HT1080 (cell line): ENCODE measurements at places on chromosomes 11 and 22. TPM values are rescaled to one million over a fixed set of nuclear protein-coding genes. Genes with fewer than 3 reads are reported as not detected.
A peak's percentile ranks its signal among the peaks of the same experiment; 100 is the strongest.

DNAJB7 gene
- not detected in 2 replicates for total RNA-seq

OR5B21 gene
- not detected in 2 replicates for total RNA-seq

MS4A7 gene
- total RNA-seq = not detected in 2 replicates

DGAT2 gene
- total RNA-seq = 4.9 and 5.9 TPM in 2 replicates

CCDC87 gene
- 0.03 TPM in 1 of 2 replicates, not detected in the other for total RNA-seq

ART1 gene
- total RNA-seq = not detected in 2 replicates

KIF18A gene
- 21.1 and 23.1 TPM in 2 replicates for total RNA-seq

C22orf31 gene
- not detected in 2 replicates for total RNA-seq

MS4A12 gene
- total RNA-seq = not detected in 2 replicates

VPREB3 gene
- total RNA-seq = not detected in 2 replicates

PIH1D2 gene
- 1.3 TPM in 2 replicates for total RNA-seq

WT1 gene
- total RNA-seq = 4.4 and 9.6 TPM in 2 replicates

DPAGT1 gene
- total RNA-seq = 35.0 and 46.0 TPM in 2 replicates

ZNF408 gene
- total RNA-seq = 11.5 and 11.8 TPM in 2 replicates

OTOG gene
- not detected in 2 replicates for total RNA-seq

DNA sequence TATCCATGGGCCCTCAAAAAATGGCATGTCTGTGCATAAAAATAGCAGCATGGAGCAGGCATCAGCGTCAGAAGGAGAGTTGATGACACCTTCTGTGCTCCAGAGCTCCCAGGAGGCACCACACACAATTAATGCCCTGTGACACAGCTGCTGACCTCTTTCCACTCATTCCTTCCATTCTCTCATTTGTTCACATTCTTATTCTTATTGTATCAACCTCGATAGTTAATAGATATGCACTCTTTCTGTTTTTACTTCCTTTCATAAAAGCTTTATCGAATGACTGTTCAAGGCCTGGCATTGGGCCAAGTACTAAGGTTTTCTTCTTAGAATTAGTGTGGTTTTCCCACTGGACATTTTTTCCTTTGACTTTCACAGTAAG, 266.0 kb upstream of the MTNR1B start:
- DNase-seq = peak; percentile 63

DNA sequence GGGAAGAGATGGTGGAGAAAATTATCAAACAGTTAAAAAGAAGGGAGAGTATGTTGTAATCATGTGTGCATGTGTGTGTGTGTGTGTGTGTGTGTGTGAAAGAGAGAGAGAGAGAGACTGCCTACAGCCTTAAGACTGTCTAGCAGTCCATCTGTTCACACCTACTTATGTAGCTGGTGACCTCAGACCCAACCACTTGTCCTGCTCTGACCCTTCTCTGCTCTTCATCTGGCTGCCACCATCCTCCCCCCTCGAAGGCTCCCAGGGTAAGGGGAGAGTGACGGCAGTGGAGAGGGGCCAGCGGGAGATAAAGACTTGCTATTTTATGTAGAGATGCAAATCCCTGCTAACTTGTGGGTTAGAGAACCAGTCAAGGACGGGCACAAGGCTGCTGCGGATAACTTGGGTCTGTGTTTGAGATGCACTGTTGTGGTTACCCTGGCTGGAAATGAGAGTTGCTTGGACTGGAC, 24.9 kb upstream of the GRAMD1B start:
- DNase-seq = no peak

DNA sequence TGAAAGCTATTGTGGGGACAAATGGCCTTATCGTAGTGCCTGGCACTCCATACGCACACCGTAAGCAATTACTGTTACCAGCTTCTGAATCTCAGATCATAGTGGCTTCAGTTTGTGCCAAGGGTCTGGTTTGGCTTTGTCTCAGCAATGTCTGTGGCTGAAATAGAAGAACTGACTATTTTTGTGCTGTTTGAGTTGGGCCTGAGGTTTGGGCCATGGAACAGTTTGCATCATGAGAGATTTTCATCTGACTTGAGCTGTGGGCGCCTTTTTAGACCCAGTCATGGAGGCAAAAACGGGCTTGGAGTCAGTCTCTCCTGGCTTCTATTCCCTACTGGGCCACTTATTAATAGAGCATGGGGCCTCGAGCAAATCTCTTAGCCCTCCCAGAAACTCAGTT, 121.1 kb upstream of the CRYBB3 start:
- DNase-seq = no peak

GRCh38 chr22:22424210-22424800, 84.2 kb downstream of the ZNF280B start:
- DNase-seq = no peak

DNA sequence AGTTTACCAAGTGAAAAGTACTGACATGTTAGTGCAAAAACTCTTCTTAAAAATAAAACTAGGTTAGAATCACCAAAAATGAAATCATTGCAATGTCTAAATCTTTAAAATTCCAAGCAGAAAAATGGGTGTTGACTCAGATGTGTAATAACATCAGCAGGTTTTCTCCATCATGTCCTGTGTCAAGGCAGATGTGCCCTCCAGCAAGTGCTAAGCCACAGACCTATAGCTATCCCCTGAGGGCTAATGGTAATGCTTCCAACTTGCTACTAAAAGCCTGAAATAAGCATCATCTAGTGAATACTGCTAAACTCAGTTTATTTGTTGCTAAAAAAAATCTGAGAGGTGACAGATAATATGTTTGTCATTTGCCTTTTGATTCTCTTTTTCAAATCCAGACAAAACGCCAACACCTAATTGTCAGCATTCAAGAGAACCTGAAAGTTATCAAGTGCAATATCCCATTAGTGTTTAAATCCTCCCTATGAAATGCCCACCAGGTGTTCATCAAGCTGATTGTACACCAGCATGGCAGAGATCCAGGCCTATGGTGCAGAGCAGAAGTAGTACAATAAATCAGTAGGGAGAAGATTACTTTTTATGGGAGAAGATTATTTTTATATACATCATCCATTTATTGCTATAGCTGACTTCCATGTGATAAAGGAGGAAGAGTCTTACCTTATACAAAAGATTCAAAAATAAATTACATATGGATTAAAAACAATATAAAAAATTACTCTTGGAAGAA, 55.1 kb upstream of the SYT9 start:
- no peak for DNase-seq

DNA sequence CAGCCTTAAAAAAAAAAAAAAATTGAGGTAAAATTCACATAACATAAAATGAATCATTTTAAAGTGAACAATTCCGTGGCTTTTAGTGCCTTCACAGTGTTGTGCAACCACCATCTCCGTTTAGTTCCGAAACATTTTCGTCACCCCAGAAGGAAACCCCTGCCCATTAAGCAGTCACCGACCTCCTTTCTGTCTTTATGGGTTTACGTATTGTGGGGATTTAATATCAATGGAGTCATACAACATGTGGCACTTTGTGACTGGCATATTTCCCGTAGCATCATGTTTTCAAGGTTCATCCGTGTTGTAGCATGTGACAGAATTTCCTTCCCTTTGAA, 65.5 kb downstream of the BCR start:
- no peak for DNase-seq

GRCh38 chr11:36602135-36602534, 4.1 kb upstream of the RAG2 start:
- no peak for DNase-seq

DNA sequence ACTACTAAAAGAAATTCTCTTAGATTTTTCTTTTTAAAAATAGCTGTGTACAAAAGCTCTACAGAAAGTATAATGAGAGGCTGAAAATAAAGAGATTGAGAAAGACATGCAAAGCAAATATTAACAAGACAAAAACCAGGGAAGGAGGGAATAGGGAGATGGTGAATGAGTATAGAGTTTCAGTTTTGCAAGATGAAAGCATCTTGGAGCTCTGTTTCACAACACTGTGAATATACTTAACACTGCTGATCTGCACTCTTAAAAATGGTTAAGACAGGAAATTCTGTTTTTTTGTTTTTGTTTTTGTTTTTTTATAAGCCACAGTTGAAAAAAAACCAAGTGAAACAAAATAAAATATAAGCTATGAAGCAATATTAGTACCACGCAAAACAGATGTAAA, 5.5 kb downstream of the TMEM218 start:
- DNase-seq = no peak

GRCh38 chr11:17508306-17508705, 31.7 kb upstream of the ABCC8 start:
- no peak for DNase-seq

DNA sequence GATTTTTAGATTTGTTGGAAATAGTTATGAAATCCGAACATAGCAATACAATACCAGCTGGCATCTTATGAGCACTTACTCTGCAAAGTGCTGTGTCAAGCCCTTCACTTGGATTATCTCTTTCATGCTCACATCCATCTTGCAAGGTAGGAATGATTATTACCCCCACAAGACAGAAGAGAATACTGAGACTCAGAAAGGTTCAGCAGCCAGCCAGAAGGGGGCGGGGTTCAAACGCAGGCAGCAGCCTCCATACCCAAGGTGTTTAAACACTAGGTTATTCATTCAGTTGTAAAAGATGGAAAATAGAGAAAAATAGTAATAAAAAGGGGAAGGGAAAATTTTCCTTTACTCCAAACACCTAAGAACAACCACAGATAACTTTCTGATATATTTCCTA, 158.5 kb downstream of the CCDC34 start:
- no peak for DNase-seq

GRCh38 chr11:5608808-5609207, 12.4 kb downstream of the TRIM6 start:
- no peak for DNase-seq

GRCh38 chr11:118628432-118628831, 21.0 kb downstream of the PHLDB1 start:
- no peak for DNase-seq

DNA sequence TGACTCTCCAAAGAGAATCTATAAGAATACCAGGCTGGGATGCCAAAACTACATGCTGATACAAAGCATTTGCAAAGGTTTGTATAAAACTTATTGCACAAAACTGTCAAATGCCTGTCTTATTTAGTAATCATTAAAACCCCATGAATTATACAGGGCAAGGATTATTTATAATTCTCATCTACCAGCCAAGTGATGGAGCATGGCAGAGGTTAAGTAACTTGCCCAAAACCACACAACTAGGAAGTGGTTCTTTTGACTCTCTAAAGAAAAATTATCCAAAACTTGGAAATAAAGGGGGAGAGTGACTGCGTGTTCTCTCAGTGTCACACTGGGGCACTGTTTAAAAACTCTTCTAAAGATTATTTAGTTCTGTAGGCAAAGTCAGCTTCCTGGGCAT, 17.4 kb upstream of the CLMP start:
- DNase-seq = no peak

DNA sequence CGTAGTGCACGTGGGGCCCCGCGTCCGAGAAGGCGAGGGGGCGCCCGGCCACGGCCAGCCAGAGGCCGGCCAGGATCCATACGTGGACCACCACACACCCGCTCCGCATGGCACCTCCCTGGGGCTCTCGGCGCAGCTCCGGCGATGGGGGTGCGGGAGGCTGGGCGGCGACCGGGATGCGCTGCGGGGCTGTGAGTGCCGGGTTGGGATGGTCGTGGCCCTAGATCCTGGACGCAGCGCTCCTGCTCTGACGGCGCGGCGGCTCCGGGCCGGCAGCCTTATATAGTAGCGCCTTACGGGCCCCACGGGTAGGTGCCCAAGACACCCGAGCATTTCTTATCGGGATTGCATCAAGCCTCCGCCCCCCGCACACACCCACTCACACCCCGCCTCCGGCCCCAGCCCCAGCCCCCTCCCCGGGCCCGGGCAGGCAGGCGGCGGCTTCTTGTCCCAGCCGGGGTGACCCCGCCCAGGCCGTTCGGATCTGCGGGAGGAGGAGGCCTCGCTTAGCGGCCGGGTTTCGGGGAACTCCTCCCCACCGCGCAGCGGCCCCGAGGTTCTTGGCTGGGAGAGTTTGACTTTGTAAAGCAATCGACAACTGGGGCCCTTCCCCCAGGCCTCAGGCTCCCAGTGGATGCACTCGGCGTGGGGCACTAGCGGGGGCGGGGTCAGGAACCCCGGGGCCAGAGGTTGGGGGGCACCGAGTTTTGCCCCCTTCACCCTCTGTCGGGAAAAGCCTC, at the start of gene FGF19:
Gene FGF19 (minus strand): TSS at position 255 of the 740 bp plus-strand sequence. CDS start 146 bp downstream, at position 109.
- DNase-seq = no peak

GRCh38 chr11:66966351-66966750, 8.2 kb upstream of the PC start:
- DNase-seq = no peak

- DNase-seq = no peak
Measured at GRCh38 chr11:65709661-65710060, 2.4 kb upstream of the KAT5 start.

- no peak for DNase-seq
Measured at GRCh38 chr11:13107544-13108044, 98.5 kb downstream of the RASSF10 start.

DNA sequence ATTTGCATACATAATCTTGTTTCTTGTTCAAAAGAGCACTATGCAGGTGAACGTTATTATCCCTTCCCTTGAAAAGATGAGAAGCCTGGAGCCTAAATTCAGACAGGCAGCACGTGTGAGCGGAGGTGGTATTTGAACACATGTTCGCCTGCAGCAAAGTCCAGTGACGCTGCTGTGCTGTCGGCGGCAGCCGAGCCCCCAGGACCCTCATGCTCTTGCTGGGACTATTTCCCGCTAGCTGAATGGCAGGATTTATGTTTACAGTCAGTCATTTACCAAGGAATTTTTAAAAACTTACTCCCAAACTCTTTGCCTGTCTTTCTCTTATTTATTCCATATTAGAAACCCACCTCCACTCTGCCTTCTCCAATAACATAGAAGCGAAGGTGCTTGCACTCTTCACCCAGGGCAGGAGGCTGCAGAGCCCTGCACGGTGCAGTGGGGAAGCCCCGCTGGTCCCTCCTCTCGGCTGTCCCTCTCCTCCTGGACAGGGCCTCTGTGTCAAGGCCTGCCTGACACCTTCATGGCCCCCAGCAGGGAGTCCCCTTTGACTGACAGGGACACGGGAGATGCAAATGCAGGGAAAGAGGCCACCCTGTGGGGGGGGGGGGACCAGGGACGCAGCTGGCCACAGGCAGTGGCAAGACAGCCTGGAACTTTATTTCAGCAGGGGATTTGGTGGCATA, 528.5 kb upstream of the B3GAT1 start:
- DNase-seq = no peak

- peak; percentile 72 for DNase-seq
Measured at GRCh38 chr22:19943082-19944026, 1.7 kb upstream of the TXNRD2 start.

DNA sequence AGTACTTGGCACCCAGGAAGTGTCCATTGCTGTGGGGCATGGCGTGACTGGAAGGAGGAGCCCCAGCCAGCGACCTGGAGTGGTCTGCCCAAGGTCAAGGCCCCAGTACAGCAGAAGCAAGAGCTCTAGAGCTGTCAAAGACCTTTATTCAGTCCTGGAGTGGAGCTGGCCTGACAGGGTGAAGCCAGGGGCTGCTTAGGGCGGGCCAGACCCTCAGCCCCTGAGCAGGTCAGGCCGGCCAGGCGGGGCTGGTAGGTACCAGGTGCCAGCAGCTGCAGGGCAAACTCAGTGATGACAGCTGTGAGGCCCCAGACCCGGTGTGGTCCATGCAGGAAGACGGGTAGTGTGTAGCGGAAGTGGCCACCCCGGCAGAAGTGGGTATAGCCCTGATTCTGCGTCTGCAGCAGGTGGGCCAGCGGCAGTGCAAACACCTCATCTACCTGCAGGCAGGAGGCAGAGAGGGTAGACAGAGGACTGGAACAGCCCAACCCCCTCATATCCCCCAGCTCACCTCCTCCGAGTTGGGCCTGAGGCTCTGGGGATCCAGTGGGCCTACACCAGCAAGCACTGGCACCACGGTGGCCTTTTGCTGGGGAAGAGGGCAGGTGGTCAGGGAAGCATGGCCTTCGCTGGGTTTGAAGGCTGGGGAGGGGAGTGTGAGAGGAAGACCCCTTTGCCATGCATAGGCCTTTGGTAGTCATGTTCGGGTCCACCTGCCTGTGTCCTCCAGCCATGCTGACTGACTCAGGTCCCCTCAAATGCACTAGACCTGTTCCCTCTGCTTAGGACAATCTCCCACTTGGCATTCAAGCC, 1.7 kb downstream of the NUDT8 start:
- no peak for DNase-seq
